ENCODE measurements at places on chromosomes 5 and 9.

DNA sequence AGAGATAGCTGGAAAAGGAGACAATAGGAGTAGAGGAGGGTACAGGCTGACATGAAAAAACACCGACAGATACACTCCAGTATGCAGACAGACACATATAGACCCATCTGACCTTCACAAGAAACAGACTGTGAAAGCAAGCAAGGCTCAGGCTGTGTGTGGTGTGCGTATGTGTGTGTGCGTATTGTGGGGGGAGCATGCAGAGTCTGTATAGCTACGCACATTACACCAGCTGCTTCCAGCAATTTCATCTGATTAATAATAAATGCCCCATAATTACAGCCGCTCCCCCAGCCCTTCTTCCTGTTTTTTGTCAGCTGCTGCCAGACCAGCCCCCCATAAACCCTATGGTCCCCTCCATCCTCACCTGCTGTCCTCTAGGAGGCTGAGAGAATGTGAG lies 6.7 kb downstream of the CNTFR start:
- DNase-seq, result no peak

- no peak for DNase-seq
These were observed 70.7 kb downstream of the THBS4 start for GRCh38 chr5:80105698-80106439.

- DNase-seq, result no peak
These were observed 186.8 kb downstream of the ACTL7B start for GRCh38 chr9:108668938-108669335.

DNA sequence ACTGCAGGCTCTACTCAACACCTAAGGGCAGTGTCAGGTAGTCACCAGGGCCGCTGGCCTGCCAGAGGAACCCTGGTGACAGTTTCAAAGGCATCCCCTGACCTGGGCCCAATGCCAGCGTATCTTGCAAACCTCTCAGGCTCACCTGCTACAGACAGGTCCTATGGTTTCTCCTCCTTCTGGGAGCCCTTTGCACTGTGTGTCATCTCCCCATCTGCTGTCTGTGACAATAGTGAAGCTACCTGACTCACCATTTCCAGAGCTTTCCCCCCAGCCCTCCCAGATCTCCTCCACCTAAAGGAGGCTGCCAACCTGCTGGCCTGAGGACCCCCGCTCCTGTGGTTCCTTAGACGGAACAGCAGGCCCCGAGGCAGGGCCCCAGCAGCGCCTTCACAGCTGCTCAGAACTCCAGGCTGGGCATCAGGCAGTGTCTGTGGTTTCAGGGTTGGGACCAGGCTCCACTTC lies 203.1 kb downstream of the FSTL4 start:
- no peak for DNase-seq

DNA sequence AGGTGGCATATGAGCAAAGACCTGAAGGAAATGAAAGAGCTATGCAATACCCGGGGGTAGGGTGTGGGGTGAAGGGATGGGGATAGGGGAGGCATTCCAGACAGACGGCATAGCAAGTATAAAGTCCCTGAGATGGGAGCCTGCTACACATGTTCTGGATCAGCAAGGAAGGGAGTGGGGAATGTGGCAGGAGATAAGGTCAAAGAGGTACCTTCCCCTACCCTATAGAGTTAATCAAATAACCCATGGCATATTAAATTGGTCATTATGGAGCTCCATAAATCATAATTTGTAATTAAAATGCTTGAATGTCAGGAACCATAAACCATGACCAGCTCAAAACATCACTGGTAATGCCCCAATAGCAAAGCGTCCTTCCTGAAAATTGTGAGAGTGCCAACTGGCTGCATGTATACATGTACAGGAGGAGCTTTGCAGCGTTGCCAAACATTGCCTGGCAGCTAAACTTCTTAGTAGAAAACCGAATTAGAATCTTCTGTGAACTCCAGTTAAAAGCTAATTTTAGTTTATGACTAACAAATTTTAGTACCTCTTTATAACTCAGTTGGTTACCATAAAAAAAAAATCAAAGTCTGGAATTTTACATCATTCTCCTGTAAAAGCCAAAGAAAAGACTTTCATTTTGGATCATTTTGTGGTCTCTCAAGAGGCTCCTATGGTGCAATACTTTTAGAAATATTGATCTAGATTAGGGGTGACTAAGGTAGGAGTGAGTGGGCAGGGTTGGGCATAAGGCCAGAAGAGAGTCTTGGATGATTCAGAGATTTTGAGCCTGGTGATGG lies 4.7 kb downstream of the DNAI1 start:
- DNase-seq, result peak; percentile 63

- no peak for DNase-seq
These were observed 1791.8 kb upstream of the WWC1 start for GRCh38 chr5:166499447-166500240.

DNA sequence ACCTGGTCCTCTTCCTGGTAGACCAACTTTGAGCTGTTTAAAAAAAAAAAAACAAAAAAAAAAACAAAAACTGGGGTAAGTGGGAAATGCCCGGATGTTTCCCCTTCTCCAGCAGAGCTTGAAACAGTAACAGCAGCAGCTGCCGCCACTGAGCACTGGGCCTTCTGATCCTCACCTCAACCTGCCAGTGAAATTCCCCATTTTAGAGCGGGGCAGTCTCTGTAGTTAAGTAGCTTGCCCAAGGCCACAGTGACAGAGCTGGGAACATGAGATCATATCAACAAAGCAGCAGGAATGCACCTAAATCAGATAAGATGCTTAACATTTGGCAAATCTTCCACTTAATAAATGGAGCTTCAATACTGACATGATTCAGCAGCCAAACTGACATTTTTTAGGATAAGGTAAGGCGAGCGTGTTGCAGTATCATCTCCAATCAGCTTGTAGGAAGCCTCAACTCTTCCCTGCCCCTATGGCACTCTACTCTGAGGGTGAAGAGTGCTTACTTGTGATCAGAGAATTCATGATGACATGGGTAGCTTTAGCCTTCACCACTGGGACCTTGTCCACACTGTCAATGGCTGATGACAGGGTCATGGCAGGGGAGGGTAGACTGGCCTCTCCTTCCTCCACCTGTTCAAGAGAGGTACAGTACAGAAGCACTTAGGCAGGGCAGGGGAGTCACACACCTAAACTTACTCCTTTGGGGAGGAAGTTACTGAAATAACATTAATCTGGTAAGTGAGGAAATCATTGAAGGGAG lies 9.3 kb downstream of the KIAA1191 start:
- no peak for DNase-seq

DNA sequence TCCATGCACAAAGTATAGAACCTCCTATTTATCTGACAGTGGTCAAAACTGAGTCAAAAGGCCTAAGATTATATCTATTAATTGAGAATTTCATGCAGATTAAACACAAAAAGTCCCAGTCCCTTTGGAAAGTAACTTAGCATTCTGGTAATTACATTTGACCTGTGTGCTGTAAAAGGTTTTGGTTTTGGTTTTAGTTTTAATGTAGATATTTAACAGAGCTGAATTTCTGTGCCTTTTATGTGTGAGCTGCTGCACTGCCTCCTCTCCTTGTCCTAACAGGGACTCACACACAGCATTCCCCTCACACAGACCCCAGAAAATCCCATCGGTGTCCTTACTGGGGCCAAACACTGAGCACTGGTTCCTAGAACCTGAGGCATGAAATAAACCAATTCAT lies 31.0 kb upstream of the FSD1L start:
- DNase-seq, result no peak

DNA sequence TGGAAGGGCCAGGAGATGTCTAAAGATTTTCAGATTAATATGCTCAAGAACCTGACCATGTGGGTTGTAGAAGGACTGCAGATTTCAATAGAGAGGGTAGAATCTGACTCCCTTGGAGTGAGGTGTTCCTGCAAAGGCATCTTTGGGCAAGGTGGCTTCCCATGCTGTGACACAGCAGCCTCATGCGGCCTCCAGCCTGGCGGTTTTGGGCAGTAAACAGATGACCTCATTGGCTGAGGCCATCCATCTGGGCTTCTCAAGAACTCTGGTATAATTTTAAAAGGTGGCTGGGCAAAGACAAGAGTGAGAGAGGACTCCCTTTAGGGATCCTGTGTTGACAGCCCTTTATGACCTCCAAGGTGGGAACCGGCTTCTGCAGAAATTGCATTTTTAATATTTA lies 90.3 kb upstream of the ERCC6L2 start:
- no peak for DNase-seq

- DNase-seq, result peak; percentile 42
These were observed 69.0 kb downstream of the UGCG start for GRCh38 chr9:111965566-111966019.

GRCh38 chr5:72508241-72509170 lies 1.3 kb upstream of the ZNF366 start:
- no peak for DNase-seq

DNA sequence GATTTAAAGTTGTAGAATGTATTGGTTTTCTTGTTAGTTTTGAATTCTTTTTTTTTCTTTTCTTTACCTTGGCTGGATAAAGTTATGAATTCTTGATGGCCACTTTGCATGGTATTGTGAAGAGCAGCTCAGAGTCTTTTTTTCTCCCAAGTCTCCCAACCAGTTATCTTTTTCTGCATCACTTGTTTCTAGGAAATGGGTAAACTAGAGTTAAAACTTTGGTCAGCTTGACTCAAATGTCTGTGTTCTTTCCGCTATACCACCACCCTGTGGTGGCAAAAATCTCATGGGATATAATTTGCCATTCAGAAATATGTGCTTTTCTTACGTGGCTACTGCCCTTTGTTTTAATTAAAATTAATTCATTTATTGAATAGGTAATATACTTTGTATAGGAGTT lies 113.2 kb downstream of the UNC13B start:
- no peak for DNase-seq

GRCh38 chr5:122478741-122479442 lies 166.9 kb downstream of the SNCAIP start:
- no peak for DNase-seq

GRCh38 chr5:150053713-150054392 lies 32.5 kb downstream of the CSF1R start:
- no peak for DNase-seq

- DNase-seq, result no peak
These were observed 10.7 kb downstream of the AGTPBP1 start for GRCh38 chr9:85730916-85731630.

GRCh38 chr5:142405814-142406395 lies 81.1 kb upstream of the SPRY4 start:
- no peak for DNase-seq

DNA sequence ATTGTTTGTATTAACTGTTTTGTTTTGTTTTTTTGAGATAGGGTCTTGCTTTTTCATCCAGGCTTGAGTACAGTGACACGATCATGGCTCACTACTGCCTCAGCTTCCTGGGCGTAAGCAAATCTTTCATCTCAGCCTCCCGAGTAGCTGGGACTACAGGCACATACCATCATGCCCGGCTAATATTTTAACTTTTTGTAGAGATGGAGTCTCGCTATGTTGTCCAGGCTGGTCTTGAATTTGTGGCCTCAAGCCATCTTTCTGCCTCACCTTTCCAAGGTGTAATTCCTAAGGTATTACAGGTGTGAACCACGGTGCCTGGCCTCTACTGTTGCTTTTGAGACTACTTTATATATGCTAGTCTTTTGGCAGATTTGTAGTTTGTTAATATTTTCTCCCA lies 8.4 kb downstream of the RCL1 start:
- DNase-seq, result no peak

GRCh38 chr5:40679913-40680681 lies at the start of gene PTGER4:
PTGER4 (plus strand) TSS chr5:40679915; CDS start chr5:40680994, 1,079 bp downstream.
- DNase-seq, result peak; percentile 63

DNA sequence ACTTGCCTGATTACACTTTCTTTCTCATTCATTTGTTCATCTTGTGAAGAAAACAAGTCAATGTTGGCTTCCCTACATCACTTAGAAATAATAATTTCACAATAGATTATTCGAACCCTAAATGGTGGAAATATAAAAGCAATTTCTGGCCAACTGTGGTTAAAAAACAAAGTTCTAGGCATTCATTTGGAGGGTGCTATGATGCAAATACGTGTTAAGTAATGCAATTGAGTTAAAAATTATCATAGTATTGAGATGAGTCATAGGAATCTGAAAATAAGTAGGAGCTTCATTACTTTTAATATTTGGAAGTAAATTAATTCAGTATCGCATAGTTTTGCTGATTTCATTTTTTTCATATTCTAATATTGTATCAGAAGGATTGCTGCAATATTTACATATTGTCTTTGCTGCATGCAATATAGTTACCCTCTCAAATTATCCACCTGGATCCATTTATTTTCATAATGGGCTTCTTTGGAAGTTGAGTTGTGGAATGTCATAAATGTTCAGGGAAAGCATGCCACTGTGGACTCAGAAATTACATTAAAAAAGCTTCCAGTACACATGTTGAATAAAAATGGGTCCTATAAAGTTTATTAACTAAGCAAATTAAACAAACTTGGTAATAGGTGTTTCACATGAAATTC lies 647.7 kb upstream of the WWC1 start:
- no peak for DNase-seq

- DNase-seq, result peak; percentile 6
These were observed 491 bp downstream of the APC start for GRCh38 chr5:112738191-112738560.

DNA sequence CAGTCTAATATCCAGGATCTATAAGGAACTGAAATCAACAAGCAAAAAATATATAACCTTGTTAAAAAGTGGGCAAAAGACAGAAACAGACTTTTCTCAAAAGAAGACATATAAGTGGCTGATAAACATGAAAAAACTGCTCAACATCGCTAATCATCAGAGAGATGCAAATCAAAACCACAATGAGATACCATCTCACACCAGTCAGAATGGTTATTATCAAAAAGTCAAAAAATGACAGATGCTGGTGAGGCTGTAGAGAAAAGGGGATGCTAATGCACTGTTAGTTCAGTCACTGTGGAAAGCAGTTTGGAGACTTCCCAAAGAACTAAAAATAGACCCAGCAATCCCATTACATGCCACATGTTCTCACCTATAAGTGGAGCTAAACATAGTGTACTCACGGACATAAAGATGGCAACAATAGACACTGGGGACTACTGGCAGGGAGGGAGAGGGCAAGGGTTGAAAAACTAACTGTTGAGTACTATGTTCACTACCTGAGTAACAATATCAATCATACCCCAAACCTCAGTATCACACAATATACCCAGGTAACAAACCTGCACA lies 11.7 kb upstream of the TSSK1B start:
- DNase-seq, result no peak

DNA sequence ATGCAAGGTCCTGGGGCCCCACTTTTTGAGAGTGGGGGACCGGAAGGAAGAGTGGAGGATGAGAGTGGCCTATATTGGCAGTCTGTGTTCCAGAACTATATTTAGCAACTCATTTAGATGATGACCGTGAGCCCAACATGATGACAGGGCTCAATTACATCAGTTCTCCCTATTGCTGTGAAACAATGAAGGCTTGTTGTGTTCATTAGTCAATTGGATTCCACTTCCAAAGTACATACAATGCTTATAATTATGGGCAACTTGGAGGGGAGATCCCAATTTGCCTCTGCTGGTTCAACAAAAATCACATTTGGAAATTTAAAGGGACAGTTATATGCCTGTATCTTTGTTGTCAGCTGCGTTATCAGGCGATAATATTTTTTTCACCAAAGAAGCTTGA lies 91.1 kb downstream of the TARS1 start:
- no peak for DNase-seq

- DNase-seq, result no peak
These were observed 347.3 kb upstream of the CDH6 start for GRCh38 chr5:30846171-30846570.
